Liver (tissue), 10 donors: ENCODE measurements at places on chromosomes 2 and 18. TPM values are rescaled to one million over a fixed set of nuclear protein-coding genes. Genes with fewer than 3 reads are reported as not detected.
A peak's percentile ranks its signal among the peaks of the same experiment; 100 is the strongest.

DNA sequence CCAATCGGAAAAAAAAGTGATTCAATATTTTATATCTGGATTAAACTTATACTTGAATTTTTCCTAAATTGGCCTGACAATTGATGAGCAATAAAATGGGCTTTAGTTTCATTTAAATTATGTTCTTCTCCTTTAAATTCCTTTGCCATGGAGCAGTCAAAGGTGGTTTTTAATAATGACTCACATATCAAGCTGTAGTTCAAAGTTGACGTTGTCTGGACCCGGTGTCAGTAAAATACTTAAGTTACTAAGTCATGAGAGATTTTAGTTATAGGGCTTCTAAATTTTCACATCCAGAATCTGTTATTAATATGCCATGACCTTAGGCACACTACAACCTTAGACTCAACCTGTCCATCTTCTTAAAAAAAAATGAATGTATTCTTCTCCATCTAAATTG, 62.5 kb downstream of the CDH2 start:
- DNase-seq = no peak

GRCh38 chr2:169712791-169713227, 18.5 kb downstream of the PHOSPHO2 start:
- DNase-seq = no peak

DNA sequence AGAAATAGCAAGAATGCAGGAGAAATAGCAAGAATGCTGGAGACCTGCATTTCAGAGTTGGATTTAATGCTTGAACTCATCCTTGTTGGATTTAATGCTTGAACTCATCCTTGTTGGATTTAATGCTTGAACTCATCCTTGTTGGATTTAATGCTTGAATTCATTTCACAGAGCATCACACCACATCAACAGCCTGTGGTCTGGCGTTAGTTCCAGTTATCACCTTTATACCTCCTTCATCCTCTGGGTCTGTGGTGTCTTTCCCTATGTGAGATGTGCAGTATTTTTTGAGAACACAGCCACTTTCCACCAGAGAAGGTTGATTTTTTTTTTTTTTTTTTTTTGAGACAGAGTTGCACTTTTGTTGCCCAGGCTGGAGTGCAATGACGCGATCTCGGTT, 546.4 kb upstream of the SOX11 start:
- no peak for DNase-seq

DNA sequence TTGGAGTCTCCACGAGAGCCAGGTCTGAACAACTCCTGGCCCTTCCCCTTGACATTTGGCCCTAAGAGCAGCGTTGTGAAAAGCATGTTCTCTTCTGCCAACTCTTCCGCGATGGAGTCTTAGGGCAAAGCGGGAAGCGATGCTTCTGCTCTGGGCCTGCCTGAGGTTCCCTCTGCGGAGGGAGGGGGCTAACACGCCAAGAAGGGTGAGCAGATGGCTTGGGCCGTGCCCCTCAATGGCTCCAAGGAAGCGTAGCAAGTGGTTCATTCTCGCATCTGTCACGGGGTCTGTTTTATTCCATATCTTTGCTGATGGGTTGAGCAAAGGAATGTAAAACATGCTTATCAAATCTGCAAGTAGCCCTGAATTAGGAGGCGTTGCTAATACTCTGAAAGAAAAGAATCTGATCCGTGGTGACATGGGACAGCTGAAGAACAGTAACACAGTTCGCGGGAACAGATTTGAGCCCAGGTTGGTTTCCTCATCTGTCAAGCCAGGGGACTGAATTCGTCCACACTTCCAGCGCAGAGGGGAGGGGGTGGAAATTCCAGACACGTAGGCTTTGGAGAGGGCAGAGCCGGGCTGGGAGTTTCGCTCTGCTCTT, 38.0 kb downstream of the DNMT3A start:
- no peak for DNase-seq

DNA sequence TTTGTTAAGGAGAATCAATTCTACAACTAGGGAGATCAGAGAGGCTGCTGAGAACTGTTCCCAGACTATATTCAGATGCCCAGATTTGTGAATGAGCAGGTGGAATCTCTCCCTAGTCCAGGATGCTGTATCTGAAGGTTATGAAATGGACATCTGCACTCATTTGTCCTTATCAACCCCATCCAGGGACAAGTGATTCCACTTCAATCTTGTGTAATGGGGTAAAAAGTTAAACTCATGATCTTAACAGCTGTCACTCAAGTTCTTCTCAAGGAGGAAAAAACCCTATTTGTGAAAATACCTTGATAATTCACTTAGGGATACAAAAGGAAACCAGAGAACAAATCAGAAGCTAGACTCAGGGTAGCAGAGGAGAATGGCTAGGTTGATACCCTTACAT, 144.8 kb downstream of the PLCL1 start:
- no peak for DNase-seq

- DNase-seq = no peak
These were observed 4.4 kb upstream of the ST8SIA5 start for GRCh38 chr18:46761059-46761769.

DNA sequence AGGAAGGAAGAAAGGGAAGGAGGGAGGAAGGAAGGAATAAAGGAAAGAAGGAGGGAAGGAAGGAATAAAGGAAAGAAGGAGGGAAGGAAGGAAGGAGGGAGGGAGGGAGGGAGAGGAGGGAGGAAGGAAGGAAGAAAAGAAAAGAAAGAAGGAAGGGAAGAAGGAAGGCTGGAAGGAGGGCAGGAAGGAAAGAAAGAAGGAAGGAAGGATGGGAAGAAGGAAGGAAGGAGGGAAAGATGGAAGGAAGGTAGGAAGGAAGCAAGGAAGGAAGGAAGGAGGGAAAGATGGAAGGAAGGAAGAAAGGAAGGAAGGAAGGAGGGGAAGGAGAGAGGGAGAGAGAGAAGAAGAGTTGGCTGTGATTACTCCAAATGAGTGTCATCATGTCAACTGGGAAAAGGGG, 190.6 kb downstream of the ACKR3 start:
- DNase-seq = no peak

DNA sequence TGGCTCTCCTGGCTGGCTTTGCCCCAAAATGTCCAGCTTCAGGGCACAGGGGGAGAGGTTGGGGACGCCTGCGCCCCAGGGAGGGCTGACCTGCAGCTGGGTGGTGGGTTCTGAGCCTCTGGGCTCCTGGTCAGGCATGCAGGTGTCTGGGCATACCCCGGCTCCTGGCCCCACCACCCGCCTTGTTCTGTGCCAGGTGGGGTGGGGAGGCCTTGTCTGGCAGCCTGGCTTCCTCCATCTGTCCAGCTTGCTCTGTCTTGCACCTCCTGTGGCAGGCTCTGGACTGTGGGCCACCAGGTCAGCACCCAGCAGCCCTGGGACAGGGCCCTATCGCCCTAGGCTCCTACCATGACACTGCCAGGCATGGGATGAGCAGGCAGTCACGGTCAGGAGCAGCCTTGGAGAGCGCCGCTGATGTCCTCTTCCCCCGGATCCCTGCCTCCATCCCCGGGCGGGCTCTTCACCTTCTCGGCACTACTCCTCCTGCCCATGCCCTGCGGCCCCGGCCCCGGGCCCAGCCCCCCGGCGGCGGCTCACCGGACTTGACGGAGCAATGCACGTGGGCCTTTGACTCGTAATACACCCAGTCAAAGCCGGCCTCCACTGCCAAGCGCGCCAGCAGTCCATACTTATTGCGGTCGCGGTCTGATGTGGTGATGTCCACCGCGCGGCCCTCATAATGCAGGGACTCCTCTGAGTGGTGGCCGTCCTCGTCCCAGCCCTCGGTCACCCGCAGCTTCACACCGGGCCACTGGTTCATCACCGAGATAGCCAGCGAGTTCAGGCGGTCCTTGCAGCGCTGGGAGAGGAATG, 3.6 kb downstream of the IHH start:
- DNase-seq = no peak

DNA sequence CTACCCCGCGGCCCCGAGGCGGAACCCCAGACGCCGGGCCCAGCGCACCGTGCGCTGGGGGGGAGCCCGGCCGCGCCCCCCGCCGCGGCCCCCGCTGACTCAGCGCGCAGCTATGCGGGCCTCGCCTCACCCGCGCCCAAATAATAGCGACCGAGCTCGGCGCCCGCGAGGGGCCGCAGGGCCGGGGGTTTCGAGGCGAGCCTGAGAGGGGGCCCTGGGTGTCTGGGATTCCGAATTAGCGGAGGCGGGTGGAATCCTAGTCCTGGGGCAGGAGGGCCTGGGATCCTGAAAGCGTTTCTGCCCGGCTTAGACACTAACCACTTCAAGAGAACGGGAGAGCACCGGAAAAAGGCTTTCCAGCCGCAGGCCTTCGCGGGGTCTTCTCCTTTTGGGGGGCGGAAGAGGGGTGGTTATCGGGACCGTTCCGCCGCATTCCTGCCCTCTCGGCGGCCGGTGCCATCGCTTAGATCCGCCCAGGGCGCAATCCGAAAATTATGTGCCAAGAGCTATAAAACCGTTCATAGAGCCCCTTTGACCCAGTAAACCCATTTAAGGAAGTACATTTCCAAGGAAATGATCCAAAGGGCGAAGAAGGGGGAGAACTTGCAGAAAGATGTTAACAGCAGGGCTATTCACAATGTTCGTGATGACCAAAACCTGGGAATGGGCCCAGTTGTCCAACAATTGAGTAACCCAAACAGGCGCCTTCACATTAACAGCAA, 681 bp upstream of the ROCK2 start:
- peak; percentile 62 for DNase-seq

GRCh38 chr2:223578846-223579245, 23.3 kb downstream of the SCG2 start:
- no peak for DNase-seq

DNA sequence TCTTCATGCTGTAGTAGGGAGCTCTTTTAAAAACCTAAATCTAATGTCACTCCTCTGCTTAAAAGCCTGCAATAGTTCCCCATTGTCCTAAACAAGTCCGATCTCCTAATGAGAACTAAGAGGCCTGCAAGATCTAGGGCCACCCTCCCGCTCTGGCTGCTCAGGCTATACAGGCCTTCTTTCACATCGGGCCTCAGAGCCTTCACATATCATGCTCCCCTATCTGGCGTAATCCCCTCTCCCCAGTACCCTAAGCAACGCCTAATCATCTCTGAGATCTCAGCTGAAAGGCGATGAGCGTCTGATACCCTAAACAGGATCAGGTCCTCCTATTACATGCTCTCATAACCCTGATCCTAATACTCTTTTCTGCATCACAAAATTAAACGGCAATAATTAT, 1.9 kb downstream of the MAP4K3 start:
- no peak for DNase-seq

GRCh38 chr2:33660416-33661123, 61.5 kb upstream of the FAM98A start:
- DNase-seq = no peak

DNA sequence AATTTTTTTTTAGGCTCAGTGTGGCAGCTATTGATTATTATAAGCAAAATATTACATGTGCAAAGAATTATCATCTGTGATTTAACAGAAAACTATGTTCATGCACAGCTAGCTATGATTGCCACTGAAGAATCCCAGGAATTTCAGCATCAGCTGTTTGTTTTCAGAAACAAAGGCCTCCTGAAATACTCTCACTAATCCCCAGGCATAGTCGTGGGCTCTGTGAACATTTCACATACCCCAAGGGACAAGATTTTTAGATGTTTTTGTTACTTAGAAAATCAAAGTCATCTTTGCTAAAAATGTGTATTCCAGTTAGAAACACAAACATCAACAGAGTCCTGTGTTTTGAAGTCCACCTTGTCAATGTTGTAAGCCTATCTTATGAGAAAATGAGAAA, 156.1 kb downstream of the MYO1B start:
- no peak for DNase-seq

GRCh38 chr2:60553495-60554073, at the start of gene BCL11A:
BCL11A (minus strand) TSS chr2:60553654; CDS start chr2:60553270, 384 bp downstream.
- DNase-seq = no peak

DNA sequence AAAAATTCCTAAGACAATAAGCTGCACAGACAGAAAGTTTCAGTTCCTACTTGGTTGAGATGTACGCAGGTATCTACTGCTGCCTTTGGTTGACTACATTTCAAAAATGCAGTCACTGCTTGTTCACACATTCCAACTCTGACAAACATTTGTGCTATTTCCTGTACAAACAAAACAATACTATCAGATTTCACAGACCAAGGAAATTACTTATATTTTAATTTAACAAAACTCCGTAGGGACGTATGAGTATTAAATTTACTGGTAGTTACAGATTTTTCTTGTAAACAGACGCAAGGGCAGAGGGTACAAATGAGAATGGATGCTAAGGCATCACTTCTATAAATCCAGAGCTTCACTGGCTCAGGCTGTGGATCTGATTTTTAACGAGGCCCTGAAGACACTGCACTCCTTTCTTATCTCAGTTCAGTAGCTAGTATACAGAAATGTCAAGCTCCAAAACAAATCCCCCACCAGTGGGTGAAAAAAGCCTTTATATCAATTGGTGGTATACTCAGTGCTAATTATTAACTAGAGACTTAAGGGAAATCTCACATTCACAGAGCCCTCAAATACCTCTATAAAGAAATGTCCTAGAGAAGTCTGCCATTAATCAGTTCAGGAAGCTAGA, 31.7 kb upstream of the TTC32 start:
- DNase-seq = no peak

DNA sequence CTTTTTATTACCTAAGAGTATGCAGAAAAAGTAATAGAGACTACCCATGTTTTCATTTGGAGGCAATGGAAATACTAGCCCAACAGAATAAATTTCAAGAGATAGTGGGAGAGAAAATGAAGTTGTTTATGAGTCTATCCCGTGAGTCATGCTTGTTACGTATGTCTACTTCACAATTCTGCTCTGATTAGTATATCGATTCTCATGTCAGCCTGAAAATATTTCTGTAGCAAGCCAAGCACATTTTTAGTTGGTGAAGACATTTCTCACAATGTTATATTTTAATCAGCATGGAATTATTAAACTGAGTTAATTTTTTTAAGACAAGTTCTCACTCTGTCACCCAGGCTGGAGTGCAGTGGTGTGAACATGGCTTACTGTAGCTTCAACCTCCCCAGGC, 346.1 kb downstream of the RPRM start:
- DNase-seq = no peak

DNA sequence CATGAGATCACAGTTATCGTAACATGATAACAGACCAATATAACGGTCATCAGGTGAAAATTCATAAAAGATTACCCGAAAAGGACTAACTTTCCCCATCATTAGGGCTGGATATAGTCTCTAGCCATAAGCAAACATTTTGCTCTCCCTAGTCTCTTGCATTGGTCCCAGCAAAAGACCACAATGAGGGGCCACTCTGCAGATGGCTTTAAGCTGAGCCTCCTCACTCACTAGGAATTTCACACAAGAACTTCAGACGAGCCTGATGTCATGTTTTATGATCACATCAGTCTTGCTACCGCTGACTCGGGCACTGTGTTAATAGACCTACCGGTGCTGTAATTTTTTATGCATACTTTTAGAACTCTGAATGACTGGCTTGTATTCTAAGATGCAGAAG, 35.2 kb downstream of the STK17B start:
- DNase-seq = no peak

MC2R gene
- total RNA-seq = not detected

PROKR1 gene
- not detected for total RNA-seq

IL36RN gene
- total RNA-seq = not detected

RTP5 gene
- not detected for total RNA-seq

SPDYA gene
- total RNA-seq = 0.14 TPM

GKN1 gene
- total RNA-seq = not detected

STON1 gene
- 1.2 TPM for total RNA-seq

RUFY4 gene
- total RNA-seq = 0.08 TPM

MERTK gene
- total RNA-seq = 9.0 TPM

DOK6 gene
- 1.1 TPM for total RNA-seq
